Cortex of kidney (tissue), 1 donor: ENCODE measurements at places on chromosomes 13 and 19.

DNA sequence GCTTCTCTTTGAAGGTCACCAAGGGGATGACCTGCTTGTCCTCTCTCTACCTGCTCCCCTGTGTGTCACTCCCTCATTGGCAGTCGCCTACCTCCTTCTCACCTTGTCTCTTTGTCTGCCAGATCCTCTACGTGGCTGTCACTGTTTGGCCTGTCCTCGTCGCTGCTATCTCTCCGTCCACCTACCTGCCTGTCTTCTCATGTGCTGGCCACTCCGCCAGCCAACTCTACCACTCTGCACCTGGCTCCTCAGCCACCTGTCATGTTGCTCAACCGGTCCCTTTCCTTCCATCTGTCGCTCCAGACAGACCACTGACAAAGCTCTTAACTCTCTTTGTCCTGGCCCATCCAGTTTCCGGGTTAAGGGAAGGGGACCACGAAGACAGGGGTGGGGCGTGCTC lies at the start of gene KLK12:
TSS of gene KLK12 (minus strand) at position 299 of the 400 bp plus-strand sequence. CDS start 381 bp downstream, outside the sequence.
- no peak for DNase-seq

DNA sequence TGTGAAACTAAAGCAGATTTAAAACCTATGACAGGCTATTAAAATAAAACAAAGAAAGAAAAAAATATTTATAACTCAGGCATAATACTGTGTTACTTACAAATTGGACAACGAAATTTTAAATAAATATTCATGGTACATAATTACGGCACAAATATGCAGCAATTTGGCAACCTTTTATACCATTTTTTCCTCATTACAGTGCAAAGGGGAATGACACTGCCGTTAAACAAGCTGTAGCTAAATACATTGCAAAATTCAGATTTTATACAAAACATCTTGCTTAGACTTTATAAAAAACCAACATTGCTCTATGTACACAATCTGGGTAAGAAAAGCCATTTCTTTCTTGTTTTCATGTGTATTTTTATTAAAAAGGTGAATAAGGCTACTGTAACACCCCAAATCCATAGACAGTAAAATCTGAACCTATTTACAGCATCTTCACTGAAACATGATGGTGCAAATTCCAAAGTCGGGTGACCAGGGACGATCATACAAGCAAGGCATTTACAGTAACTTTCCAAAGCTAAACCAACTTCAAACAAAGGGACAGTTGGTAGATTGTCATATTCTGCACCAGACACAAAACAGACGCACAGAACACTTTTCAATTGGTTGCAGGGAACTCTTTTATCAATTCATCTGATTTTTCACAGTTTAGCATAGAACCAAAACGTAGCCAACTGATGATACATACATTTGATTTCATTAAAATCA lies 45.5 kb downstream of the EFNB2 start:
- DNase-seq = no peak

DNA sequence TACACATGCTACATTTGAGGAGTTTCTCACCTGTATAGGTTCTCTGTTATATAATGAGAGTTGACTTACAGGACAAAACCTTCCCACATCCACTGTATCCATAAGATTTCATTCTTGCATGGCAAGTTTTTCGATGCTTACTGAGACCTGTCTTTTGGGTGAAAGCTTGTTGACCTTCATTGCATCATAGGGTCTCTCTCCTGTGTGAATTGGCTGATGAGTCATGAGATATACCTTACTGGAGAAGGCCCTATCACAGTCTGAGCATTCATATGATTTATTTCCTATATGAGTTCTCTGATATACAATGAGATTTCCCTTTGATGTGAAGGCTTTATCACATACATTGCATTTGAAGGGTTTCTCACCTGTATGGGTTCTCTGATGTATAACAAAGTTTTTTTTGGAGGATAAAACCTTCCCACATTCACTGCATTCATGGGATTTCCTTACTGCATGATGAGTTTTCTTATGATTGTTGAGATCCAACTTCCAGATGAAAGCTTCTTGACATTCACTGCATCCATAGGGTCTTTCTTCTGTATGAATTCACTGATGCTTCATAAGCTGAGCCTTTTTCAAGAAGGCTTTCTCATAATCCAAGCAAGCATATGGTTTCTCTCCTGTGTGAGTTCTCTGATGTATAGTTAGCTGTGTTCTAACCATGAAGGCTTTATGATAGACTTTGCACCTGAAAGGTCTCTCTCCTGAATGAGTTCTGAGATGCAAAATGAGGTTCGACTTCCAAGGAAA lies 25.7 kb downstream of the ZNF577 start:
- DNase-seq = no peak

DNA sequence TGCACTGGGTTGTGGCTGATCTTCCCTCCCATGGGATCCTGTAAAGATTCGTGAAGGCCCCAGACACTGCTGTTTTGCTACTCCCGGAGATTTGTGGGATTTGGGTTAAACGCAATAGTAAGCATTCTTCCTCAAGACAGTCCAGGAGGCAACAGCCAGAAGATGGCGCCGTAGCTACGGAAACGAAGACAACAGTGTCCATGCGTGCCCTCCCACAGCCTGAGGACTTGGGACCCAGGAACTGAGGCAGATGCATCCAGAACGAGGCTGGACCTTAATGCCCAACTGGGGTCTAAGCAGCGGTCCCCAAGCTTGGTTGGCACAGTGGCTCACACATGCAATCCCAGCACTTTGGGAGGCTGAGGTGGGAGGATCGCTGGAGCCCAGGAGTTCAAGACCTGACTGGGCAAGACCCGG lies 57.6 kb upstream of the ZNF507 start:
- no peak for DNase-seq

DNA sequence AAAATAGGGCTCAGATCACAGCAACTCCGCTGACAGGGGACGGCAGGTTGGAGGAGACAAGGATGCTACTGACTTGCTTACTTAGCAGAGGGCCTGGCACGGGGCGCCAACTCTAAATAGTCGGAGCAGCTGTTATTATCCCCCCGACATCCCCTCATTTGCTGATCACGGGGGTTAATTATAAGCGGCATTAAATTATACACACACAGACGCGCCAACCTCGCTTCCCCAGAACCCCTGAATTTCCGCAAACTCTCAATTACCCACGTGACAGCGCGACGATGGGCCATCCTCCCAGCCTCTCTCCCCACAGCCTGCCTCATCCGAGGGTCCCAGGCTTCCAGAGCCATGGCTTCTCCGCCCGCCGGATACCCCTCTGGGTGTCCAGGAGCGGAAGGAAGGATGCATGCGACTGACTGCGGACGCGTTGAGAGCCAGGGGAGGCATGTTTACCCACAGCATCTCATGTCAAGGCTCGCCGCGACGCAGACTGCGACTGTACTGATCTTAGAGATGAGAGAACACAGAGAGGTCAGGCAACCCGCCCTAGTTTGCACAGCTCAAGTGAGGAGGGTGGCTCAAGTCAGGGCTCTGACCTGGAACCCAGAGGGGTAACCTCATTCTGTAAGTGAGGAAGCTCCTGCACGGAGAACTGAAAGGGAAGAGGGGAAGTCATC lies 5.7 kb downstream of the PTPRS start:
- no peak for DNase-seq

DNA sequence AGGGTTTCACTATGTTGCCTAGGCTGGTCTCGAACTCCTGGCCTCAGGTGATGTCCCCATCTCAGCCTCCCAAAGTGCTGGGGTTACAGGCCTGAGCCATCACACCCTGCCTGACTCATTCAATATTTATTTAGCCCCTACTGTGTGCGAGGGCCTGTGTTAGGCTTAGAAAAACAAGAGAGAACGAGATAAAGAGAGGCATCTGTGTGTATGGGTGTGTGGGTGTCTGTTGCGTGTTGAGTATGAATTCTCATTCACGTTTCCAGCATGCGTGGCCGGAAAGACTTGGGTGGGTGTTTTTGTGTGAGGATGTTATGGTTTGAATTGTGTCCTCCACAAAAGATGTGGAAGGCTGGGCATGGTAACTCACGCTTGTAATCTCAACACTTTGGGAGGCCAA lies 9.5 kb downstream of the GADD45B start:
- DNase-seq = no peak

DNA sequence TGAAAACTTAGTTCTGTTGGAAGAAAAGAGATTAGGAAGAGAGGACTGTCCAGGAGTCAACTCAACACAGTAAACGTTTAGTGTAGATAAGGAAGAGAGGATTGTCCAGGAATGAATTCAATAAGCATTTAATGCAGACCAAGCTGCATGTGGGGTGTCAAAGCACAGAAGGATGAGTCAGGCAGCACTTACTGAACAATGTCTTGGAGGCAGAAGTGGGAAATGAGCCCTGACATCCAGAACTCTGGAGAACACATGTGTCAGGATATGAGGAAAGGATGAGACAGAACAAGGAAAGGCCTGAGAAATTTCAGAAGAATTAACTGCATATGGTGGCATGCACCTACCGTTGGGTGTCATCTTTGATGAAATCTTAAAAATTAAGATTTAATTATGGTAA lies 429.2 kb upstream of the HTR2A start:
- DNase-seq = no peak

DNA sequence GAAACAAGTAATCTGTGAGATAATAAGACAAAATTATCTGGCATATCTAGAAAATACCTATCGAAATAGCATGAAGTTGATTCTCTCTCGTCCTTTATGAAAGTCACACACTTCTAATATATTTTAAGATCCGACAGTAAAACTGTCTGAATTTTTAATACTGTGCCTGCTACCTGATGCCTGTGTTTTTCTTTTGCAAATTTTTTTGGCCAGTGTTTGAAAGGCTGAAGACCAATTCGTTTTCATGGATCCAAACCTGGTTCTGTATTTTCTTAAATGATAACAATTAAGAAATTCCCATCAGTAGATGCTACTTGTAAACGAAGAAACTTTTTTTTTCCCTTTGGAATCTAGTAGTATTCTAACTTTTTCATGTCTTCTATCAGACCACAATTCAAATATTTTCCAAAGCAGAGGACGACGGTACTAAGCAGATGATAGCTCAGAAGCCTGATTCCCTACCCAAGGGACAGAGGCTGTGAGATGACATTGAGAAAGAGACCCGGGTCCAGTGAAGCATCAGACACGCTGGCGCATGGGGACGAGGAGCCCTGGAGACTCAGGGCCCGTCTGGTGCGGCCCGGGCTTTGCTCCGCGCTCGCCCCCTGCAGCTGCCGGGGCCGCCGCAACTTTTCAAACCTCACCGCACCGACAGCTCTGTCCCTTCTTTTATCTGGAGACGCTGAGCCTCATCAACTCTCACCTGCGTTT lies 49.5 kb upstream of the PABPC3 start:
- DNase-seq = no peak

GRCh38 chr13:26497968-26498511 lies 59.4 kb upstream of the WASF3 start:
- no peak for DNase-seq

DNA sequence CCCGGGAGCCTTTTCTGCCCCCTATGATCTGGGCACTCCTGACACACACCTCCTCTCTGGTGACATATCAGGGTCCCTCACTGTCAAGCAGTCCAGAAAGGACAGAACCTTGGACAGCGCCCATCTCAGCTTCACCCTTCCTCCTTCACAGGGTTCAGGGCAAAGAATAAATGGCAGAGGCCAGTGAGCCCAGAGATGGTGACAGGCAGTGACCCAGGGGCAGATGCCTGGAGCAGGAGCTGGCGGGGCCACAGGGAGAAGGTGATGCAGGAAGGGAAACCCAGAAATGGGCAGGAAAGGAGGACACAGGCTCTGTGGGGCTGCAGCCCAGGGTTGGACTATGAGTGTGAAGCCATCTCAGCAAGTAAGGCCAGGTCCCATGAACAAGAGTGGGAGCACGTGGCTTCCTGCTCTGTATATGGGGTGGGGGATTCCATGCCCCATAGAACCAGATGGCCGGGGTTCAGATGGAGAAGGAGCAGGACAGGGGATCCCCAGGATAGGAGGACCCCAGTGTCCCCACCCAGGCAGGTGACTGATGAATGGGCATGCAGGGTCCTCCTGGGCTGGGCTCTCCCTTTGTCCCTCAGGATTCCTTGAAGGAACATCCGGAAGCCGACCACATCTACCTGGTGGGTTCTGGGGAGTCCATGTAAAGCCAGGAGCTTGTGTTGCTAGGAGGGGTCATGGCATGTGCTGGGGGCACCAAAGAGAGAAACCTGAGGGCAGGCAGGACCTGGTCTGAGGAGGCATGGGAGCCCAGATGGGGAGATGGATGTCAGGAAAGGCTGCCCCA lies 8.5 kb upstream of the CEACAM7 start:
- DNase-seq = no peak

DNA sequence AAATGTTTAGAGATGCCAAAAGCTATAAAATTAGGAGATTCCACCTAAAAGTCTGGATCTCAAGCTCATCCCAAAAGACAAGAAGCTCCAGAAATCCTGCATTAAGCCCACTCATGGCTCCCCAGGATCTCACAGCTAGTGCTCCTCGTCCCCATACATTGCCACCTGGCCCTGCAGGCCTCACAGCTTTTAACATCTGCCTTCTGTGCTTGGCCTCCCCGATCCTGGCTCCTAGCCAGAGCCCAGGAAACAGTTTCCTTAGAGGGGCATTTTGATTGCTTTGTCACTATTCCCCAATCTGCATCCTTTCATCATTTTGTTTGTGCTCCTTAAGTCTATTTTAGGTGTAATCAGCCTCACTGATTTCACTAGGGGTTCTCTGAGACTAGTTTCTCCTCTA lies 14.5 kb upstream of the DCT start:
- no peak for DNase-seq

DNA sequence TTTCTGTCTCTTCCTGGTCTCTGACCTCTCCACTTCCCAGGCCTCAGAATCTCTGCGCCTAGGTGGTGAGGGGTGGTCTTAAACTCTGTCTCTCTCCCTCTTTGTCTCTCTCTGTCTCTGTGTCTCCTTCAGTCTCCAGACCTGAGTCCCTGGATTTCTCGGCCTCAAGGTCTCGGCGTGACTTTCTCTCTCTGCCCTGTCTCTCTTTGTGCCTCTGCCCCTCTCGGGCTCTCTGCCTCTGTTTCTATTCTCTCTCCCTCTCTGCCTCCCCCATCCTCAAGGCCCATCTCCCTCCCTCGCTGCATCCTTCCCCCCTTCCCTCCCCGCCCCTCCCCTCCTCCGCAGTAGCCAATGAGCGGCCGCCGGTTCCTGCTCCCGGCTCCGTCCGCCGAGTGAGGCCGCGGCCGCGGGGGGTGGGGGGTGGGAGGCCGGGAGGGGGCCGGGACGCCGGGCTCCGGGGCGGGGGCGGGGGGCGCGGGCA lies at the start of gene CACNG7:
TSS of gene CACNG7 (plus strand) at position 344 of the 481 bp plus-strand sequence. CDS start 3,554 bp downstream, outside the sequence.
- DNase-seq = no peak

DNA sequence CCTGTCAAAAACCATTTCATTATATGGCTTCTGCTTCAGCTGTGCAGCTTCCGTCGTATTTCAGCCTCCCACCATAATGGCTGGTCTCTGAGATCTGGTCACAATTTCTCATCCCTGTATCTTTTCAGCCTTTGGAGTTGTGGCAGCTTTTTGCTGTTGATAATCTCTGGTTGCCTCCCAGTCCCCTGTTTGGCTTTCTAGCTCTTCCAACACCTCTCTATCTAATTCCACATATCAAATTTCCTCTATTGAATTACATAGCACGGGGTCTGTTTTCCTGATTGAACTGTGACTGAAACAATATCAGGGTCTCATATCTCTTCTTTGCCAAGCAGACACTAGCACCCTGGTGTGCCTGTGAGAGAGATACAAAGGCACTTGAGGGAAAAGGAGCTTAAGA lies 222.1 kb upstream of the OBI1 start:
- DNase-seq = no peak

GRCh38 chr13:79631051-79631659 lies 150.2 kb downstream of the NDFIP2 start:
- DNase-seq = no peak
